Hepatocyte (in vitro differentiated cells): ENCODE measurements at places on chromosomes 2 and 18. TPM values are rescaled to one million over a fixed set of nuclear protein-coding genes. Genes with fewer than 3 reads are reported as not detected.
A peak's percentile ranks its signal among the peaks of the same experiment; 100 is the strongest.

GCC2 gene
- total RNA-seq = 39.4 and 44.6 TPM in 2 replicates

SCN3A gene
- 13.2 and 14.5 TPM in 2 replicates for total RNA-seq

MAP2 gene
- 5.8 and 7.2 TPM in 2 replicates for total RNA-seq

ACMSD gene
- total RNA-seq = 6.5 and 8.6 TPM in 2 replicates

LONRF2 gene
- 1.4 and 1.9 TPM in 2 replicates for total RNA-seq

CNTNAP5 gene
- 0.12 TPM in 1 of 2 replicates, not detected in the other for total RNA-seq

NDUFB3 gene
- total RNA-seq = 83.0 and 96.2 TPM in 2 replicates

- no peaks in the 10 kb centered on the region for H3K27me3 ChIP-seq
- H3K4me1 ChIP-seq = peaks cover 12% of the 10 kb centered on the region
- H3K4me3 ChIP-seq = no peak overlapping the region
- DNase-seq = no peak
These were observed 5.2 kb downstream of the TMEM214 start for GRCh38 chr2:27038012-27038411.

GRCh38 chr2:215537611-215538010 lies 101.7 kb upstream of the FN1 start:
- H3K36me3 ChIP-seq = no peaks in the 10 kb centered on the region
- H3K27ac ChIP-seq = peak overlapping the region; percentile 61
- peaks cover 5% of the 10 kb centered on the region for H3K4me1 ChIP-seq
- H3K27me3 ChIP-seq = no peaks in the 10 kb centered on the region
- H3K4me3 ChIP-seq = no peak overlapping the region

DNA sequence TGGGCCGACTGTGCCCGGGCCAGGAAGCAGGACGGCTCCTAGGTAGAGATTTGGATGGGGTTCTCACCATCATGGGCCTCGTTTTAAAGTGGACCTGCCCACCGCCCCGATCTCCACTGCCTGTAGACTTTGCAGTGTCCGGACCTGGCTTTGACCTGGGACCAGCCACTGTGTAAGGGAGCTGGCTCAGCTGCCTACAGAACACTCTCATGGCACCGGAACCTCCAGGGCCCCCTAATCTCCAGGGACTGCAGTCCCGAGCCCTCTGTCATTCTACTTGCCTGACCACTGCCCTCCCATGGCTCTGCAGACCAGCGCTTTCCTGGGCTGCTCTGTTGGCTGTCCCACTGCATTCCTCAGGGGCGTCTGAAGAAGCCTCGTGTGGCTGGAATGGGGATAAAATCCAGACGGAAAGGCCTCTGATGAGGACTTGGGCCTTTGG lies 120.8 kb downstream of the GLI2 start:
- H3K27me3 ChIP-seq = no peaks in the 10 kb centered on the region
- peaks cover 7% of the 10 kb centered on the region for H3K4me1 ChIP-seq
- no peak overlapping the region for H3K27ac ChIP-seq

- H3K36me3 ChIP-seq = no peaks in the 10 kb centered on the region
- DNase-seq = no peak
- no peak overlapping the region for H3K27ac ChIP-seq
- H3K4me3 ChIP-seq = no peak overlapping the region
- no peaks in the 10 kb centered on the region for H3K4me1 ChIP-seq
- H3K27me3 ChIP-seq = no peaks in the 10 kb centered on the region
These were observed 192.4 kb upstream of the LRP1B start for GRCh38 chr2:142323206-142323605.

DNA sequence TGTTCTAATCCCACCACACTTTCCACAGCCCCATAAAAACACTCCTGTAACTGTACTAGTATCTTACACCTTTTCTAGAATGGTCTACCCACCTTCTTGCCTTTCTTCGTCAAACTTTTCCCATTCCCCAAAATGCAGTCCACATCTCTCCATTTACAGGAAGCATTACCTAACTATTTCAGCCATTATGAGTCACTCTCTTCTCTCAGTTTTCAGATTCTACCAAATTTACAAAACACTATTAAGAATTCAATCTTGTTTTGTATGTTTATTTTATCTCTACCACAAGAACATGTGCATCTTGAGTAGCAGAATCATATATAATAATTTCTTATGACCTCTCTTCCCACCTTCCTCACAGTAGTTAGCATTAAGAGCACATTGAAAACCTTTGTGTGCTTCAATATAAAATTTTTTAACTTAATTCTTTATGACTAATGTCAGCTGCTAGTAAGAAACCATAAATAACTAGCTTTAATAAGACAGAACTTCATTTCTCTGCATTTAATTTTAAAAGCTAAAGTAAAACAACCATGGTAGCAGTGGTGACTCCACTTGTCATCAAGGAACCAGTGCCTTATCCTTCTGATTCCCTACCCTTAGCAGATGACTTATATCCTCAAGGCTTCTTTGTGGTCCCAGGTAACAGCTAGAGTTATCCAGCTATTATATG lies 56.6 kb upstream of the MAP2 start:
- no peaks in the 10 kb centered on the region for H3K36me3 ChIP-seq
- H3K4me3 ChIP-seq = no peak overlapping the region
- H3K27me3 ChIP-seq = no peaks in the 10 kb centered on the region

DNA sequence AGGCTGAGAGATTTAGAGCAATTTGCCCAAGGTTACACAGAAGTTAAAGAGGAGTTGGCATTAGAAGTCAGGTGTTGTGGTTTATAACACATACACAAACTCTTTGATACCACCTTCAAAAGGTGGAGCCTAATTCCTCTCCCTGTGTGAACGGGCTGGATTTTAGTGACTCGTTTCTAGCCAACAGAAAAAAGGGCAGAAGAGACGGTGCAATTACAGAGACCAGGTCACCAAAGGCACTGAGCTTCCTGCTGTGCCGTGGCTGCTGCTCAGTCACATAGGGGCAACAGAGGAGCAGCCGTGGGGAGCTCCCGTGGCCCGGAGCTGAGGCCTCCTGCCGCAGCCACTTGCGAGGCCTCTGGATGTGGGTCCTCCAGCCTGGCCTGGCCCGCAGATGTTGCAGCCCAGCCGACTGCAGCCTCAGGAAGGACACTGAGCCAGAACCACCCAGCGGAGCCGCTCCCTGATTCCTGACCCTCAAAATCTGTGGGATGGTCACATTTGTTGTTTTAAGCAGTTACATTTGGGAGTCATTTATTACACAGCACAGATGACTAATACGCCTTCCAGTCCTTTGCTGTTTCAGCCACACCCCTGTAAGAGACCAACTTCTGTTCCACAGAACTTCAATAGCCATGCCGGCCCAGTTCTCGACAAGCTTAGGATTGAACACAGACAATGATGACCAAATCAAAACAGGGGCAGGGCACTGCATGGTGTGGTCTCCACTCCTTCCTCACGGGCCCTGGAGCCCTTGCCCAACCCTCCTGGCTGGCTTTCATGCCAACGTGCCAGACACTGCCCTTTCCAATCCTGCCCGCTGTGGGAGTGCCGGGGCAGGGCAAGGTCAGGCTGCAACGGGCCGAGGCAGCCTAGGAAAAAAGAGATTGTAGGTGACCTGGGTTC lies 17.1 kb downstream of the EDAR start:
- no peak for DNase-seq
- H3K27me3 ChIP-seq = no peaks in the 10 kb centered on the region
- no peak overlapping the region for H3K4me3 ChIP-seq

DNA sequence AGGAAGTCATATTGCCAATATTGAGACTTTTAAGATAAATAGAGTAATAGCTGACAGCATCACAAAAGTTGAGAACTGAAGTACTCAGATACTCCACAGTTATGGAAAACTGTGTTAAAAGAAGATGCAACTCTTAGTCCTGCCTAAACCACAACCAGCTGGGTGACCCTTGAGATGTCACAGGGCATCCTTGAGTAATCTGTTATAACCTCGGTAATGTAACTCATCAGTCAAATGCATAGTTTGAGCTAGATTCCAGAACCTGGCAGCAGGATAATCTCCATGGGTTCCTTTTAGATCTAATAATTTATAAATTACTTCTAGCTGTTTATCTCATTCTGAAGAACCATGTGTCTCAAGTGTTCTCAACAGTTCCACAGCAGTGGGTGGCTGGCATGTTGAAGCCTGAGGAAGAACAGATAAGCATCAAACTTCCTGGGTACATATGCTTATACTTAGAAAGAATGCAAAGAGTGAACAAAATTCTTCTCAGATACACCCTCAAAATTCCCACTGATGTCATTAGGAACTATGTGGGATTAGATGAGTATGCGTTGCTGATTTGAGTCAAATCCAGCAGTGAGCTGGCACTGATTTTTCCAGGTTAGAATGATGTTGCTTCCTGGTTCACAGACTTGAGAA lies 304.1 kb upstream of the ERBB4 start:
- H3K27me3 ChIP-seq = no peaks in the 10 kb centered on the region
- H3K4me1 ChIP-seq = no peaks in the 10 kb centered on the region
- H3K4me3 ChIP-seq = no peak overlapping the region
- no peaks in the 10 kb centered on the region for H3K36me3 ChIP-seq

- H3K4me3 ChIP-seq = no peak overlapping the region
- H3K36me3 ChIP-seq = no peaks in the 10 kb centered on the region
- H3K27ac ChIP-seq = no peak overlapping the region
- H3K4me1 ChIP-seq = no peaks in the 10 kb centered on the region
- no peak for DNase-seq
These were observed 241.8 kb upstream of the CYP26B1 start for GRCh38 chr2:72389447-72389846.

DNA sequence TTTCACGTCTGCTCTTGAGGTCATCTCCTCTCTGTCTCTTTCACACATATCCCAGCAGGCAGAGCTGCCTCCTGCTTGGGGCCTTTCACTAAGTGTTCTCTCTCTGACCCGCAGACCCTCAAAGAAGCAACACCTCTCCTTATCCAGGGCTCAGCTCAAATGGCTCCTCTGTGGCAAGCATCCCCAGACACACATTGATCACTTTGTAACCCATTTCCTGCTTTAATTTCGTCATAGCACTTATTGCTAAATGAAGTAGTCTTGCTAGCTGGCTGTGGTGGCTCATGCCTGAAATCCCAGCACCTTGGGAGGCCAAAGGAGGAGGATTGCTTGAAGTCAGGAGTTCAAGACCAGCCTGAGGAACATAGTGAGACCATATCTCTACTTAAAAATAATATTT lies 41.4 kb downstream of the SGPP2 start:
- H3K4me3 ChIP-seq = no peak overlapping the region
- H3K36me3 ChIP-seq = no peaks in the 10 kb centered on the region
- no peaks in the 10 kb centered on the region for H3K4me1 ChIP-seq
- no peak overlapping the region for H3K27ac ChIP-seq
- no peak for DNase-seq

DNA sequence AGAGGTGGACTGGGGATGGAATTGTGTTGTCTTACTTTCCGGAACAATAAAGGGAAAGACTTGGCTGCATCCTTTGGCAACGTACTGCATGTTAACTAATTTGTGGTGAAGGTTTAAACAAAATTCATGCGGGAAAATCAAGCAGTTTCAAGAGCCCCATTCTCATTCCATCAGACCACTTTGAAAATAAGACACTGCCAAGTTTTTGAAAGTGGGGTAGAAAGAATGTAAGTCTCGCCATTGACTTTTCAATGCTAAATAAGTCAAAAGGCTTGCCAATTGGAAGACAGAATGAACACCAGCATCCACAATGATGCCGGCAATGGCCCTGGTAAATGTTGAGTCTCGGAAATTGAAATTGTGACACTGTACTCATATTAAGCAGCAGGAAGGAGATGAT lies 322.0 kb downstream of the RND3 start:
- no peak overlapping the region for H3K27ac ChIP-seq
- H3K36me3 ChIP-seq = no peaks in the 10 kb centered on the region
- H3K4me1 ChIP-seq = peaks cover 21% of the 10 kb centered on the region
- H3K4me3 ChIP-seq = no peak overlapping the region

DNA sequence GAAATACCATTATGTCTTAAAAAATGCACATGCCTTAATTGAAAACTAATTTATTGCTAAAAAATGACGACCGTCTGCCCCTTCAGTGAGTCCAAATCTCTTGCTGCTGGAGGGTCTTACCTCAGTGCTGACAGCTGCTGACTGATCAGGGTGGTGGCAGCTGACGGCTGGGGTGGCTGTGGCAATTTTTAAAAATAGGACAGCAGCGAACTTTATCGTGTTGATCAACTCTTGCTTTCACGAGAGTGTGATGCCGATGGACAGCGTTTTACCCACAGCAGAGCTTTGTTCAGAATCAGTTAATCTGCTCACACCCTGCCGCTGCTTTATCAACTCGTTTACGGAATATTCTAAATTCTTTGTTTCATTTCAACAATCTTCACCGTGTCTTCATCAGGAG lies 21.2 kb upstream of the CTDP1 start:
- H3K36me3 ChIP-seq = no peaks in the 10 kb centered on the region
- DNase-seq = no peak
- no peaks in the 10 kb centered on the region for H3K4me1 ChIP-seq
- no peak overlapping the region for H3K4me3 ChIP-seq
